RWPE1 (cell line): ENCODE measurements at places on chromosomes 6 and 20.

DNA sequence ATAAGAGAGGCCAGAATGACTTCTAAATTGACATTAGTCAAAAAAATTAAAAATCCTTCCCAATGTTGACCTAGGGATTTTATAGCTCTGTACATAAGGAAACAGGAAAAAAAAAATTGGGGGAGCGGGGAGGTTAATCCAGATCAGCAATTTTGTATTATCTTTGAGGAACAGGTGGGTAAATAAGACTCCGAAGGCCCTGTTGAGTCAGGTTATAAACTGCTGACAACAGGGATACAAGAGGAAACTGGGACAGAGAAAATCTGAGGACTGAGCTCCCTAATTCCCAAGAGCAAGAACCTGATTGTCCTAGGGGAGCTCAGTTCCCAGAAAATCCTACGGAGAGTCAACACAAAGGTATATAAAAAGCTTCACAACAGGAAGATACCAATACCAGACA, 26.8 kb upstream of the CRIP3 start:
- no peak for DNase-seq

DNA sequence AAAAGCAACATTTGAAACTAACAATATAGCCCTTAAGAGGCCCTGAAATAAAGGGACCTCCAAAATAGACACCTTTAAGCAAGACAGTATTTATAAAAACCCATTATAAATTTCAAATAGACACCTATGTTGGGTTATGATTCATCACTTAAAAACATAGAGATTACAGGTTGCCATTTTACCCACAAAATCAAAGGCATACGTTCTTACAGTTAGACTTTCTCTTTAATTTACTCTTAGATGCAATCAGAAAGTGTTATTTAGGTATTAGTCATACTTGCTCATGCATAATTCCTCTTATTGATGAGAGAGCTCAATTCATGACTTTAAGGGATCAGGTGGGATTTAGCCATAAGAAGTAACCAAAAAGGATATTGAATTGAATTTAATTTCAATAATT, 51.5 kb upstream of the TMEM200A start:
- DNase-seq: no peak

GRCh38 chr6:15642276-15642675, 20.6 kb downstream of the DTNBP1 start:
- no peak for DNase-seq

DNA sequence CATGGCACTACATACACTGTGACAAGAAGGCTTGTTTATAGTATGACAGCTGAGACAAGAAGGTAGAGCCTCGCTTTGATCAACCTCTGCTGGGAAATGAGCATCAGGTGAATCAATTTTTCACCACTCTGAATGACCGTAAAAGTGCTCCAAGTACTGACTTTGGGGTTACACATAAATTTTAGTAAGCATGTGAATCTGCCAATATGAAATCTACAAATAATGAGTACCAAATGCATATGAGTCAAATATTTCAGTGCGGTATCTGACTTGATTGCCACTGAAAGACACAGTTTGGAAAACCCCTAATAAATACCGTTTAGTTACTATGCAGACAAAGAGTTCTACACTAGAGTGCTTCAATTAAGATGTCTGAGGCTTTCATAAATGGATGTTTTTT, 77.8 kb downstream of the ATG5 start:
- no peak for DNase-seq

DNA sequence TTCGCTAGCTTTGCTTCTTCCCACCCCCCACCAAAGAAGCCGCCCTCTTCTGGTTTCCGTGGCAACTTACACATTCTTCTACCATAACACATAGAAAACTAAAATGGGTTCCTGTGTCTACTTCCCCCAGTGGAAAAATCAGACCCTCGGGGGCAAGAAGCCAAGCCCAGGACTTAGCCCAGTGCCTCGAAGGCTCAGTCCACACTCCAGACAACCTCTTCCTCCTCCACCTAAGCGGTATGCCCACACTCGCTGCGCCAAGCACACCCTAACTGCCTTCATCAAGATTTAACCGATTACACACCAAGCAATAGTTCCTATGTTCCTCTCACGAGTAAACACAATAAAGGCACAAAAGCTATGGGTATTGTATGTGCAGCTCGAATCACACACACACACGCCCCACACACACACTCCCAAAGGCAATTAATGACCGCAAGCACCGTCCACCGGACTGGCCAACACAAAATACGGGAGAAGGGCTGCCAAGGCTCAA, 537 bp downstream of the PPIL4 start:
- DNase-seq: peak; percentile 30

DNA sequence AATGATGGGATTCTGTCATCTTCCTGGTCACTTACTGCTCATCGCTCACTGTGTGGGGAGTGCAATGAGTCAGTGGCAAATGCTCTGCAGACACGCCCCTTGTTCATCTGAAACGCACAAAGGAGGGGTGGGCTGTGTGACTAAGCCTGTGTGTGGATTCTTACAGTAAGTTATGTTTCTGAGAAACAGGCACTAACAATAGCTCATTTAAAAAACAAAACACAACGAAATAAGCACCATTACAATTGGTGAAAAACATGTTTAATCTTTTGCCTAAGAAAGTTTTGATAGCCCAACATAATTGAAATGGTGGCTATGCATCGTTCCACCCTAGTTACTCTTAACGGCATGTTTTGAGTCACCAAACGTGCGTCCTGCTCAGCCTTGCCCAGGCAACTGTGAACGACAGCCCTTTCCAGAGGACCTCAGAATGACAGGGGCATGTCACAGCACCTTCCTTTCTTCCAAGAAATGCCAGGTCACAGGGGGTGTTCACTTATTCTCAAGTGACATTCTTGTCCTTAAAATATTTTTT, 118.4 kb upstream of the SGK1 start:
- peak; percentile 92 for DNase-seq

GRCh38 chr6:135256866-135257265, 75.8 kb downstream of the MYB start:
- DNase-seq: no peak

GRCh38 chr20:25222461-25223178, 25.3 kb upstream of the PYGB start:
- DNase-seq: no peak

- DNase-seq: no peak
These were observed 54.7 kb downstream of the FGD2 start for GRCh38 chr6:37060195-37060559.

DNA sequence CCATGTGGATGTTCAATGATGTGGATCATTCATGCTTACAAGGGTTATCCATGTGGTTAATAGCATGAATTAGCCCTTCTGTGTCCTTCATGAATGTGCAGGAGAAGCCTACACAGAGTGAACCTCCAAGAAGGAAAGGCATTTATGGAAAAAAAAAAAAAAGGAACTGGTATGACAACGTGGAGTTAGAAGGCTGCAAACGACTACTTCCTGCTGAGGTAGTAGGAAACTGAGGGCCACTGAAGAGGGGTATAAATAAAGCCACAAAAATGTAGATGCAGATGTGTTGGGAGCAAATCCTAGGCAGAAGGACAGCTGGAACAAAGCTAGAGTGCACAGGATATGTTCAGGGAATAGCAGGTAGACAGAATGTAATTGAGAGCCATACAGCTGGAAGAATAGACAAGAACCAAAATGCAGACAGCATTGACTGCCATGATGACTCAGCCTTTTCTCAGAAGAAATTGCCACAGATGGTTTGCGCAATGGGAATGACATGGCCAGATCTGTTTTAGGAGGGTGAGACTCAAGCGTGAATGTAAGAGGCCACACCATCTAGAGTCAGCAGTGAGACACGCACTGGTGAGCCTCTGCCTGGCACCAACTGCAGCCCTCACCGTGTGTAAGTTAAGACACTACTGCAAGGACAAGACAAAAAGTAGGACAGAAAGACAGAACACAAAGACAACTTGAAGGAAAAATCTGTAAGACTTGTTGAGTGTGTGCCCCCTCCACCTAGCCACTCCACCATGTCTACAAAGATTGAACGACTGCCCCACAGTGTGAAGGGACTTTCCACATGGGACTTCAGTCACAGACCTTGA, 79.8 kb downstream of the KIF13A start:
- peak; percentile 87 for DNase-seq

- no peak for DNase-seq
These were observed 97.4 kb upstream of the NEDD9 start for GRCh38 chr6:11329726-11330412.

DNA sequence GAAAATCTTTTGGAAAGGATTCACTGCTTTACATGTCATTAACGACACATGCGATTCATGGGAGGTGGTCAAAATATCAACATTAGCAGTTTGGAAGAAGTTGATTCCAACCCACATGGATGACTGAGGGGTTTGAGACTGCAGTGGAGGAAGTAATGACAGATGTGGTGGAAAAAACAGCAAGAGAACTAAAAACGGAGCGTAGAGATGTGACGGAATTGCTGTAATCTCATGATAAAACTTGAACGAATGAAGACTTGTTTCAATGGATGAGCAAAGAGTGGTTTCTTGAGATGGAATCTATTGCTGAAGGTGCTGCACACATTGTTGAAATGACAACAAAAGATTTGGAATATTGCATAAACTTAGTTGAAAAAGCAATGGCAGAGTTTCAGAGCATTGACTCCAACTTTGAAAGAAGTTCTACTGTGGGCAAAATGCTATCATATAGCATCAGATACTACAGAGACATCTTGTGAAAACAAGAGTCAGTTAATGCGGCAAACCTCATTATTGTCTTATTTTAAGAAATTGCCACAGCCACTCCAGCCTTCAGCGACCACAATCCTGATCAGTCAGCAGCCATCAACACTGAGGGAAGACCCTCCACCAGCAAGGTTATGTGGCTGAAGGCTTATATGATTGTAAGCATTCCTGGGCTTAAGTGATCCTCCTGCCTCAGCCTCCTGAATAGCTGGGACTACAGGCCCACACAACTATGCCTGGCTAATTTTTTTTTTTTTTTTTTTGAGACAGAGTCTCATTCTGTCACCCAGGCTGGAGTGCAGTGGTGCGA, 19.2 kb downstream of the SRSF3 start:
- no peak for DNase-seq

GRCh38 chr6:7154341-7155139, 46.8 kb downstream of the RREB1 start:
- no peak for DNase-seq

DNA sequence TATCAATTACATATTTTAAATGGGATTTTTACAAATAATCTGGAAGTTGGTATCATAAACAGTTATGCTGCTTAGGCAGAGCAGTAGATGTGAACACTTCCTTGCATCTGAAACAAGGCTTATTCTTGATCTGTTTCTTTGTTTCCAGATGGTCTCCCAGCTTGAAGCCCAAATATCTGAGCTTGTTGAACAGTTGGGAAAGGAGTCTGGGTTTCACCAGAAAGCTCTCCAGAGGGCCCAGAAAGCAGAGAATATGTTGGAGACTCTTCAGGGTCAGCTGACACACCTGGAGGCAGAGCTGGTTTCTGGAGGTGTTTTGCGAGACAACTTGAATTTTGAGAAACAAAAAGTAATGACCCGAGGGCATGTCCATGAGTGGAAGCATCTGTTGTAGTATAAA, 91.9 kb downstream of the CCDC170 start:
- no peak for DNase-seq

- DNase-seq: peak; percentile 90
These were observed 16.1 kb downstream of the BPIFB1 start for GRCh38 chr20:33299111-33299603.

GRCh38 chr6:37347670-37348111, 6.1 kb upstream of the RNF8 start:
- DNase-seq: no peak

DNA sequence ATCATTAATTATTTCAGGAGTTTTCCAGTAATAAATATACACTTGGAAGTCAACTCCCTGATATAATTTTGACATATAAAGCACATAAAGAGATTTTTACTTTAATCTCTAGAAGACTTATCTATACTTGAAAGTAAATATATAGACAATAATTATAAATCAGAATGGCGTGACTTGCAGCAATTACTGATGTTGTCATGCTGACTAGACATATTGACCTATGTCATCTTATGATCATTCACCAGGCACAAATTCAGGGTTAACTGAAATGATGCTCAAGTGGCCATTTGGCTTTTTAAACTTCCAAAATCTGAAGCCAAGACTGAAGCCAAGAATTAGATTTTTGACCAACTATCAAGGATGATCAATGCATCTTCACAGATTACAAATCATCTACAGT, 192.2 kb downstream of the MCHR2 start:
- no peak for DNase-seq

DNA sequence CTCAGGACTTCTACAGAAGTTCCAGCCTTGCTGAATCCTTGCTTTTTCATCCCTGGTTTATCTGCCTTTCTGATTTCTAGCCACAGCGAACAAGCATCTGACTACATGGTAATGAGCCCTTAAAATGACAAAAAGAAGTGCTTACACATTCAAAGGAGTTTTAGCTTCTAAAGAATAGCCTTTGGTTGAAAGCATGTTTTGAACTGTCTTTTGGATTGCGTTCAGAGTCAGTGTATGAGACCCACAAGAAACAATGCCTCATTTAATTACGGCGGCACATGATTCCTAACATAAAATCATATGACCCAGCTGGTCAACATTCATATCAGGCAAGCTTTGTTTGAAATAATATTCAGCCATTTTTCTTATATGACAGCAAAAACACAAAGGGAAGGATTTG, 784.2 kb downstream of the KIF16B start:
- no peak for DNase-seq

DNA sequence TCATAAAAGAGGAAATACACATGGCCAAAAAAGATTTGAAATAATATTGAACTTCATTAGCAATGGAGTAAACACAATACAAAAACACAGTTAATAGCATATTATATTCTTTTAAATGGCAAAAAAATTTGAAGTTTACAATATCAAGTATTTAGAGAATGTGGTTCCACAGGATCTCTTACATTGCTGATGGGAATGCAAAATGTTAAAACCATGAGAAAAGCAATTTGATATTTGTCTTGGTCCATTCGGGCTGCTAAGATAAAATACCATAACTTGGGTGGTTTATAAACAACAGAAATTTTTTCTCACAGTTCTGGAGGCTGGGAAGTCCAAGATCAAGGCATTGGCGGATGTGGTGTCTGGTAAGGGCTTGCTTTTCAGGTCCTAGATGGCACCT, 154.0 kb upstream of the PLN start:
- no peak for DNase-seq

GRCh38 chr20:37901240-37901639, 1.7 kb upstream of the VSTM2L start:
- no peak for DNase-seq

DNA sequence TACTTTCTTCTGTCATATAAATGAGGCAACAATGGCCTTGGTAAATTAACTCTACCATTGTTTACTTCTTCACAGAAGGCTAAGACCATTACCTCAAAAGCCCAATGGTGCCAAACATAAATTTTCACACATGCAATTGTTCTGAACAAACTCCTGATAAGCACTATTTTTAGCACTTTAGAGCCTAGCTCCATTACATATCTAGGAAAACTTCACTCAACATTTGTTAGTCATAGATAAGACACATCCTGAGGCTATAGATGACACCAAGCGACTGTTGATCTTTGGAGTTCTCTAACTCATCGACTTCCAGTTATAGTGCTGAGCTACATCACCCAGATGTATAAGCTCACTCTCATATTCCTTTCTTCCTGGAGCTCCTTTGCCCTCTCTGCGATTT, 245.9 kb downstream of the EYS start:
- no peak for DNase-seq
